Daoy (cell line): ENCODE measurements at places on chromosomes 6 and 20. TPM values are rescaled to one million over a fixed set of nuclear protein-coding genes. Genes with fewer than 3 reads are reported as not detected.

The C6orf132 gene
- total RNA-seq, result not detected in 2 replicates

The KPNA5 gene
- total RNA-seq, result 10.5 and 16.7 TPM in 2 replicates

The MUCL3 gene
- total RNA-seq, result not detected in 2 replicates

The MLN gene
- total RNA-seq, result not detected in 2 replicates

The ARG1 gene
- not detected in 2 replicates for total RNA-seq

The RCAN2 gene
- total RNA-seq, result 1.6 and 2.0 TPM in 2 replicates

The TNFRSF6B gene
- total RNA-seq, result 12.6 and 14.7 TPM in 2 replicates

The LY6G6D gene
- total RNA-seq, result not detected in 2 replicates

The PPP1R10 gene
- 29.5 and 30.1 TPM in 2 replicates for total RNA-seq

The PI3 gene
- not detected in 2 replicates for total RNA-seq

The NOX3 gene
- not detected in 2 replicates for total RNA-seq

The HLA-E gene
- 109 and 110 TPM in 2 replicates for total RNA-seq

The TENT5A gene
- total RNA-seq, result 11.5 and 13.0 TPM in 2 replicates
